ENCODE measurements at places on chromosomes 6 and 20.

DNA sequence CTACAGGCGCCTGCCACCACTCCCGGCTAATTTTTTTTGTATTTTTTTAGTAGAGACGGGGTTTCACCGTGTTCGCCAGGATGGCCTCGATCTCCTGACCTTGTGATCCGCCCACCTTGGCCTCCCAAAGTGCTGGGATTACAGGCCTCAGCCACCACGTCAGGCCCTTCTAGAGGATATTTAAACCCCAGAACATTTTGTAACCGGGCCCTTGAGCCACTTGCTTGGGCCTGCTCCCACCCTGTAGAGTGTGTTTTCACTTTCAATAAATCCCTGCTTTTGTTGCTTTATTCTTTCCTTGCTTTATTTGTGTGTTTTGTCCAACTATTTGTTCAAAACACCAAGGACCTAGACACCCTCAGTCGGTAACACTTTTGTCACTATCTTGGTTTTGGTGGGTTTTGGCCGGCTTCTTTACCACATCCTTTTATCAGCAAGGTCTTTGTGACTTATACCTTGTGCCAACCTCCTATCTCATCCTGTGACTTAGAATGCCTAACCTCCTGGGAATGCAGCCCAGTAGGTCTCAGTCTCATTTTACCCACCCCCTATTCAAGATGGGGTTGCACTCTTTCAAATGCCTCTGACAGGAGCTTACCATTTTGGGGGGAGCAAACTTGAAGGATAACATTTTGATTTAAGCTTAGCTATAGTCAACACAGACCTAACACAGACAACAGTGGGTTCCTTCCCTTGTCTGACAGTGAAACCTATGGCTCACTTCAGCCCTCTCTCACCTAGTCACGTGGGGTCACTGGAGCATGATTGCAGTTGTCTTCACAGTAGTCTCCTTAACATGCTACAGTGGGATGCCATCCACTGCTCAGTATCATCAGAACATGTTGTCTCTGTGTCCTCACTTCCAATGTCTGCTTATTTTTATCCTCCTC lies 27.9 kb upstream of the KIF6 start:
- DNase-seq: no peak

DNA sequence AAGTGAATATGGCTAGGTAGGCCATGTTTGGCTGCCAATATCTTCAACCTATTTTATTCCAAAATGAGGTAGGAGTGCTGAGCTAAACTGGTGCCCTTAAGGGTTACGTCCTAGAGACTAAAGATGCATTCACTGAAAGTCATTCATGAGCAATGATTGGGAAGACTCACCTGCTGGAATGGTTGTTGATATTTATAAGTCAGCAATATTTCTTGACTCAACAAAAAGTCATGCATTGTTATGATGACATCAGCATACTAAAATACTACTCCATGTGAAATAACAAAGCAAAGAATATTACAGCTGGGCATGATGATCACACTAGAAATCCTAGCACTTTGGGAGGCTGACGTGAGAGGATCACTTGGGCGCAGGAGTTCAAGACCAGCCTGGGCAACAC lies 17.6 kb upstream of the NUP153 start:
- DNase-seq: no peak

DNA sequence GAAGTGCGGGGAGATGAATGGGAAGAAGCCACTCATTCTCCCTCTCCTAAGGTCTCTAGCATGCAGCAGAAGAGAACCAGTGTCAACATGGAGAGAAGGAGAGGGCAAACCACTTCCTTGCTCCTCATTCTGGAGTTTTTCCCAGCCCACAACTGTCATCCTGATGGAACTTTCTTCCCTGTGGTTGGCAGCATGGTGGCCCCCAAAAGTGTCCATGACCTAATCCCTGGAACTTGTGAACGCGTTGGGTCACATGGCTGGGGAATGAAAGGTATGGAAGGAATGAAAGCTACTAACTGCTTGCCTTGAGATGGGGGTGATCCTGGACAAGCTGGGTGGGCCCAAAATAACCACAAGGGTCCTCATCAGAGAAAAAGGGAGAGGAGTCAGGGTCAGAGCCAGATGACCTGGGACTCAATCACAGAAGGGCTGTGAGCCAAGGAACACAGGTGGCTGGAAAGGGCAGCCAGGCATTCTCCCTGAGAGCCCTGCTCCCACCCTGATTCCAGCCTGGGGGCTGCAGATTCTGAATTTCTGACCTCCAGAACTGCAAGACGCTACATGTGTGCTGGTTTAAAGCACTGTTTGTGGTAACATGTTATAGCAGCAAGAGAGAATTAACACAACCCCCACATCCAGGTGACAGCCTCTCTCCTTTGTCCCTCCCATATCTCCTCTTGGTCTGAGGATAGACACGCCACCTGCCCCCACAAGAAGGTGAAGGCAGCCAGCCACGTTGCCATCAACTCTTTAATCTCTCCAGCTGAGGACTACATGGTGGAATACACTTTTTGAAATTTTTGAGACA lies 63.2 kb downstream of the PYGB start:
- DNase-seq: no peak

GRCh38 chr20:24136659-24137246 lies 148.2 kb upstream of the GGTLC1 start:
- no peak for DNase-seq

DNA sequence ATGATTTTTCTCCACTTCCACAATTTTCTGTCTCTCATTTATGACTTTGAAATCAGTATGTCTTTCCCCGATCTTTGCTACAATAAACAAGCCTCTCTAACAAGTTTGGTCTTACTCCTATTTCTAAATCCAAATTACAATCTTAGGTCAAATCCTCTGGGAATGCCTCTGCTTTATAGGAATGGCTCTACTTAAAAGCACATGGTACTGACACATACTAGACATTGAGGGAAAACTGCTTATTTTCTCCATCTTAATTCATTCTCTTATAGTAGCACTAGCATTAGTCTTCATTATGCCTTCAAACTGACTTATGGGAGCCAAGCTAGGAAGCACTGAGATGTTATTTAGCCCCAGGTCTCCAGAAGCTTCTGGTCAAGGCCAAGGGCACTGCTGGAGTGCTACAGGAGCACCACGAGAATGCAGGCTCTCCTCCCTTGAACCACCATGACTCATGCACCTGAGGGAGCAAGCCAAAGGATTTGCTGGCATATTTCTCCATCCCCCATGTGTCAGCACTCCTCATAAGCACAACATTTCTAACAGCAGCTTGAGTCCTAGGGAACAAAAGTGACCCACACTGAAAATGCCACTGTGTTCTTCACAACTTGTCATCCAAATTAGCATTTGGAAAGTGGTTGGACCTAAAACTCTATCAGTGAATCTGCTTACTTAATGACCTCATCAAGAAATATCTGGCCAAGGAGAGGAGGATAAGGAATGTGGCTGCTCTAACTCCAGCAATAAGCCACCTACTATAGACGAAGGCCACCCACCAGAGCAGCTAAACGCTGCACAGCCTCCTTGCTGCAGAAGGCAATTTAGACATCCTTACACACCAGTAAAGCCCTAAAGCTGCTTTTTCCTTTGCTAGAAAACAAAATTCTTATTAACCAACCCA lies 156.8 kb upstream of the KCNQ5 start:
- DNase-seq: peak; percentile 51

- peak; percentile 21 for DNase-seq
These were observed 27.6 kb downstream of the ZNF311 start for GRCh38 chr6:28977341-28978132.

- peak; percentile 57 for DNase-seq
These were observed 21.7 kb downstream of the VPS52 start for GRCh38 chr6:33249732-33250630.

- no peak for DNase-seq
These were observed 62.4 kb upstream of the QKI start for GRCh38 chr6:163352011-163352685.

DNA sequence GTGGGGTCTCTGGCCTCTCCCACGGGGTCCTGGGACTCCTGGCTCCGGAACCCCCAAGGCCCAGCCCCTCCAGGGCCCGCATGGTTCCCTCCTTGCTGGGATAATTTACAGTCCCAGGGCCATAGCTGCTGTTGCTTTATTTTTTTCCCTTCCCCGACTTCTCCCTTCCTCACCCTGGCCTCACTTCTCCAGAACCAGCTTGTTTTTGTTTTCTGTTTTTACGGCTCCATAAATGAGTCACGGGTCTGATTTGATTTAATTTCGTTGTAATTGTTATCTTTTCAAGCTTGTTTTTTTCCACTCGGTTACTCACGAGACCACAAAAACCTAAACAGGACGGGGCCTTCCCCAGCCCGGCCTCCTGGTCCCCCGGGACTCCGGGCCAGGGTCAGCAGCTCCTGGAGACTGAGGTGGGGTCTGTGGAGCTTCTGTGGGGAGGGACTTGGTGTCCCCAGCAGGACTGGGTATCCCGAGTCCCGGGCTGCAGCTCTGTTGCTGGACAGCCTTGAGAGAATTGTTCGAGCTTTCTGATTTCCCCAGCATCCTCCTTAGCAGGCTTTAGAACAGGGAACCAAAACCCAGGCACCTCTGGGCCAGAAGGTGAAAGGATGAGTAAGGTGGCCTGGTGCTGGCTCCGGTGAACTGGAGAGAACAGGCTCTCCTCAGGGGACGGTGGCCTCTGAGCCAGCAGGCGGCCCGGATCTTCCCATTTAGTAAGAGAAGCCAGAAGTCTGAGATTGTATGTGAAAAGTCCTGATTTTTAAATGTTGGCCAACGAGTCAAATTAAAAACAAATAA lies 94.9 kb downstream of the CEBPB start:
- DNase-seq: peak; percentile 78

- DNase-seq: no peak
These were observed 15.0 kb upstream of the CSE1L start for GRCh38 chr20:49030954-49031619.

DNA sequence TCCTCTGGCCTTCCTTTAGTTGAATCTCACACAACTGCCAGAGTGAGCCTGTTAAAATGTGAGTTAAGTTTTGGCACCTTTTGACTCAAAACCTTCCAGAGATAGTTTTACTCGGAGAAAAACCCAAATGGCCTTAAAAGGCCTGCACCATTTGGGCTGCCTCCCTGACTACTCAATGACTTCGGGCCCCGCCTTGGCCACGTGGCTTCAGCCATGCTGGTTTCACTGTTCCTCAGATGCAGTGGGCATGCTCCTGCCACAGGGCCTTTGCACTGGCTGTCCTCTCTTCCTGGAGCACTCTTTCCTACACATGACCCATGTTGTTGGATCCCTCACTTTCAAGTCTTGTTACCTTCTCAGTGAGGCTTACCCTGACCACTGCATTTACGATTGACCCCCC lies 18.3 kb downstream of the VEGFA start:
- no peak for DNase-seq

- DNase-seq: no peak
These were observed 331.8 kb downstream of the HACE1 start for GRCh38 chr6:104527761-104528415.

- DNase-seq: no peak
These were observed 647.8 kb downstream of the RNF144B start for GRCh38 chr6:19034986-19035385.

DNA sequence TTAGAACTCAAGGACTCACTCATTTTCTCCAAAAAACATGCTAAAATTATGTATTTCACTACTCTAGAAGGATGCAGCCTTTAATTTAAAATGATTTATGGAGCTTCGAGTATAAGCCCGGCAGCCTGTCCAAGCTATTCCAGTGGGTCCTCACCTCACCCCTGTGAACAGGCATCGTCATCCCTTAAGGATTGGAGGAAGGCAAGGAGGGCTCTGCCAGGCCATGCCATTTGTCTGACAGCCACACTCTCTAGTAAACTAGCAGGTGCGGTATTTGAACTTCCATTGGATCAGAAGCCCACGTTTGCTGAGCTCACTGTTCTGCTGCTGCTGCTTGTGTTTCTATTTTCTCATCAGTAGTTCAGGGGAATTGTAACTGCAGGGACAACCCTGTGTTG lies 39.8 kb upstream of the NAA20 start:
- no peak for DNase-seq

DNA sequence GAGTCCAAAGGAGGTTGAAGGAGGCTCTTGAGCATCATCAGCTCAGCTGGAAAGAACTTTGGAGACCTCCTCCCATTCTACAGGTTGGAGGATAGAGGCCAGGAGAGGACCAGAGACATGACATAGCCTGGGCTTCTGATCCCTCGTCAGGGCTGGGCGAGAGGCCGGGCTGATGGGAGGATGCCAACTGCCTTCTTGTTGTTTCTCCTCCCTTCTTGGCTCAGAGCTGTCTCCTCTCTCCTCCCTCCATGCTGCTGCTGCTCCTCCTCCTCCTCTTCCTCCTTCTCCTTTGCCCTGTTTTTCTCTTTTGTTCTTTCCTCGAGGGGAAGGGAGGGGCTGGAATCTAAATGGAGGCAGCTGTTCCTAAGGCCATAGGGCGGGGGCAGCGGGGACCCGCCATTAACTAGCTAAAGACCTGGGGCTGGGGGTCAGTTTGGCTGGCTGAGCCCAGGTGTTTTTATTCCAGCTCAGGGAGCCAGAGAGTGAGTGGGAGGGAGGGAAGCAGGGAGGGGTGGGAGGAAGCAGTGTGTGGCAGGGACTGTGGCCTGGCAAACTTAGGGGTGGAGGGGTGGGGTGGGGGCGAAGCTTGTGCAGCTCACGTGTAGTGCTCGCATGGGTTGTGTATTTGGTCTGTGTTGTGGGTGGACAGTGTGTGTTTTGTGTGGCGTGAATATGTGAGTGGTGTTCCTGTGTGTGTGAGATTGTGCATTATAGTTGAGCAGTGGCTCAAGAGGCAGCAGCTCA lies 84.8 kb downstream of the CD40 start:
- no peak for DNase-seq

DNA sequence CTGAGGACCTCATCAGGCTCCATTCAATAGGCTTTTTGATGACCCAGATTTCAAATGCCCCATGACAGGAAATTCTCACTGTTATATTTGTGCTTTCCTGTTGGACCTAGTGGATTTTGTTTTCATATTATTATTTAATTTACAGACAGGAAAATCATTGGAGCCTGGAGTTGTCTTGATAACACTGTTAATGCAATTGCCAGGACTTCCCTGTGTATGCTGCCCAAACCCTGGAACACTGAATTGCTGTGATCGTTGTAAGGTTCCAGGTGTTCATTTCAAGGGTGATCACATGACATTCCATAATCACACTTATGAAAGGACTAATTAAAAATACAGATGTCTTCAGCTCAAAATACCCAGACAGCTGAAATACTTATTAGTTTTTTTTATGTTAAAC lies 783.2 kb downstream of the DHX35 start:
- DNase-seq: no peak

GRCh38 chr6:127586372-127586771 lies 9.4 kb downstream of the C6orf58 start:
- DNase-seq: no peak

GRCh38 chr6:76719449-76719848 lies 647.0 kb upstream of the IMPG1 start:
- no peak for DNase-seq

All from T1000 (cell line).